ENCODE measurements at places on chromosomes 13 and 19. TPM values are rescaled to one million over a fixed set of nuclear protein-coding genes. Genes with fewer than 3 reads are reported as not detected.

The VSIG10L gene
- 5.8 TPM for polyA plus RNA-seq

The TMEM38A gene
- polyA plus RNA-seq, result 12.5 TPM

GRCh38 chr13:32330441-32330840 is 15.1 kb downstream of the BRCA2 start:
- no peak for DNase-seq

GRCh38 chr13:110664041-110664440 is 41.9 kb downstream of the CARS2 start:
- DNase-seq, result no peak

DNA sequence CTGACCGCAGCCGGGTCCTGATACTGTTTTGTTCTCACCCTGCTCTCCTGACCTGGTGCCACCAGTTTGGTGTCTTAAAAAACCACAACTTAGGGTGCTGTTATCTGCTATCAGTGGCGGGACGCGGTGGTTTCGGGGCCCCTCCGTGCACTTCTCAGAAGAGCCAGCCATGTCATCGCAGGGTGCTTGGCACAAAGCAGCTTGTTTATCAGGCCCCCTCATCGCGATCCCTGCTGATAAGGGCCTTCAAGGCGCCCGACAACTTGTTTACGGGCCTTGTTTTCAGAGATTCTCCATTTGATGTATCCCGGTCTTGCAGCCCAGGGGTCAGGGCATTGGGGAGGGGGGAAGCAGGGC is 58.1 kb upstream of the KLF2 start:
- DNase-seq, result no peak

DNA sequence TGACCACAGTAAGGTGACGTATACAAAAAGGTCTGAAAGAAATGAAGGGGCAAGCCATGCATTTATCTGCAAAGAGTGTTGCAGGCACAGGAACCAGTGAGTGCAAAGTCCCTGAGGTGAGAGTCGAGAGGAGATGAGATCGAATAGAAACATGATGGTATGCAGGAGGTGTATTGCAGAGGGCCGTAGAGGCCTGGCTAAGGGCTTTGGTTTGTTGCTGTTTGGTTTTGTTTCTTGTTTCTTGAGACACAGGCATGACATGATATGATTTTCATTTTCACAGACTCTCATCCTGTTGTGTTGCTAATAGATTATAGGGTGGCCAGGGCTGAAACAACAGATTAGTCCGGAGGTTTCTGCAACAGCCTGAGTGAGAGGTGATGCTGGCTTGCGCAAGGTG is 80.4 kb downstream of the HSPH1 start:
- DNase-seq, result no peak

The IPO5 gene
- polyA plus RNA-seq, result 465 TPM

DNA sequence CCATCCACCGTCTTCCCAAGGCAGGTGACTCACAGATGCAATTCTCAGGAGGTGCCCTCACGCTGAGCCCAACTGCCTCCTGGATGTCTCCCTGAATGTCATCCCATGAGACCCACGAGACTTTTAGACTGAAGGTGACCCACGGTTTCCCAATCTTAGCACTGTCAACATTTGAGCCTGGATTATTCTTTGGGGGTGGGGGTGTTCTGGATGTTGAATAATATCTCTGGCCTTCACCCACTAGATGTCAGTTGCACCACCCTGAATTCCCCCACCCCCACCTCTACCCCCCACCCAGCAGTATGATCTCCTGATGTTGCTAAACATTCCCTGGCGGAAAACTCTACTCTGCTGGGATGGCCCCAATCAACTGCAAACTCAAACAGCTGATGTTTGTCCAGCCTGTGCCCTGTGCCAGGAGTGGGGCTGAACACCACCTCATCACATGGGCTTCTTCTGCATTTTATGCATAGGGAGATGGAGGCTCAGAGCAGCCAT is 2.2 kb upstream of the CYP4F22 start:
- DNase-seq, result no peak

The DKKL1 gene
- 487 TPM for polyA plus RNA-seq

- no peak for DNase-seq
Measured at GRCh38 chr19:48549380-48549779, 2.6 kb upstream of the SULT2B1 start.

DNA sequence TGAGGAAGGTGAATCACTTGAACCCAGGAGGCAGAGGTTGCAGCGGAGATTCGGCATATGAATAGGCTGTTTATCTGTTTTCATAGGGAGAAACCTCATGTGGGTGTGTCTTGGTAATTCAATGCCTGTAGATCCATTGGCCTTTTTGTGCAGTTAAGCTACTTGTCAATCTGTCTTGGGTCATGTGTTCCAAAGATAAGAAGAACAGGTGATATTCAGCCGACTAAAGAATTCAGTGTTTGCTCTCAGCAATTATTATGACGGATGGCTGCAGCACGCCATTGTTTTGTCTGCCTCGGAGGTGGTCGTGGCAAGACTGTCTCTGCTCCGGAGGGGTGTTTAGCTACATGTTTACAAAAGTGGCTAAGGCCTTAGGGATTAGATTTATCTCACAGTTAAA is 573.0 kb upstream of the PCDH9 start:
- DNase-seq, result no peak

DNA sequence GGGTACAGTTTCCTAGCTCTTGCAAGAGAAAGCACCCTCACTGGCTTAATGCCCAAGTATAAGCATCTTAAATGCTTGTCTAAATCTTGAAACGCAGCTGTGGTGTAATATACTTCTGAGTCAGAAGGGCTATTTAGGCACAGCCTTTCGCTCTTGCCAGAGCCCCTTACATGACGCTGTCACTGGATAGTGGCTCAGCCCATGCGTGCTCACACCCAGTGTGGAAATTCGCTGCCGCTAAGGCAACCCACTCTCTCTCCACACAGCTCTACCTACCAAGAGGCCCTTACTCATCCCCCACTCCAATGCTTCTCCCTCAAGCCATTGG is 24.0 kb downstream of the UQCRFS1 start:
- DNase-seq, result no peak

GRCh38 chr13:104008075-104008474 is 941.9 kb upstream of the SLC10A2 start:
- DNase-seq, result no peak
